Neuronal stem cell (in vitro differentiated cells): ENCODE measurements at places on chromosomes 13 and 19.

GRCh38 chr13:39787086-39787487 lies 131.6 kb downstream of the COG6 start:
- H3K4me3 ChIP-seq, result no peak overlapping the region
- no peaks in the 10 kb centered on the region for H3K36me3 ChIP-seq
- H3K27me3 ChIP-seq, result no peaks in the 10 kb centered on the region
- peaks cover 29% of the 10 kb centered on the region for H3K4me1 ChIP-seq

GRCh38 chr19:54248016-54248601 lies 5.5 kb upstream of the LILRA6 start:
- no peaks in the 10 kb centered on the region for H3K36me3 ChIP-seq
- no peak overlapping the region for H3K4me3 ChIP-seq
- peaks cover 16% of the 10 kb centered on the region for H3K27me3 ChIP-seq
- H3K27ac ChIP-seq, result no peak overlapping the region

DNA sequence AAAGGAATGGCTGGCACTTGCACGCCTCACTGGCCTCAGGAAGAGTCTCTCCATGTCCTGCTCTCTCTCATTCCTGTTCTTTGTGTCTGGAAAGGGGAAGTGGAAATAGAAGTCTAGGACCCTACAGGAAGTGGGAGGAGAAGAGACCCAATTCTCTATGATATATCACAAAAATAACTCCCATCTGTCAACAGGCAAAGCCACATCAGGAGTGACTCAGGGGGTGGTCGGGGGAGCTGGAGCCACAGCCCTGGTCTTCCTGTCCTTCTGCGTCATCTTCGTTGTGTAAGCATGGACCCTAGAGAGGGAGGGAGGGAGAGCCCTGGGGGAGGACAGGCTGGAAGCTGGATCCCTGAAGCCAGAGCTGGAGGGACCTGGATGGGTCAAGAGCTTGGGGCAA lies 3.0 kb downstream of the SIGLEC9 start:
- H3K4me1 ChIP-seq, result peaks cover 4% of the 10 kb centered on the region
- no peak overlapping the region for H3K27ac ChIP-seq
- H3K27me3 ChIP-seq, result no peaks in the 10 kb centered on the region
- no peaks in the 10 kb centered on the region for H3K36me3 ChIP-seq
- no peak overlapping the region for H3K4me3 ChIP-seq
- no peak for DNase-seq

- H3K36me3 ChIP-seq, result no peaks in the 10 kb centered on the region
- H3K27ac ChIP-seq, result no peak overlapping the region
- no peak for DNase-seq
Observed at GRCh38 chr13:29737061-29737460, 113.4 kb downstream of the UBL3 start.

GRCh38 chr19:40252395-40252794 lies 25.9 kb upstream of the CCNP start:
- H3K36me3 ChIP-seq, result peaks cover 86% of the 10 kb centered on the region
- H3K27ac ChIP-seq, result no peak overlapping the region
- no peak overlapping the region for H3K4me3 ChIP-seq
- DNase-seq, result no peak
